ENCODE measurements at places on chromosomes 2 and 18.

DNA sequence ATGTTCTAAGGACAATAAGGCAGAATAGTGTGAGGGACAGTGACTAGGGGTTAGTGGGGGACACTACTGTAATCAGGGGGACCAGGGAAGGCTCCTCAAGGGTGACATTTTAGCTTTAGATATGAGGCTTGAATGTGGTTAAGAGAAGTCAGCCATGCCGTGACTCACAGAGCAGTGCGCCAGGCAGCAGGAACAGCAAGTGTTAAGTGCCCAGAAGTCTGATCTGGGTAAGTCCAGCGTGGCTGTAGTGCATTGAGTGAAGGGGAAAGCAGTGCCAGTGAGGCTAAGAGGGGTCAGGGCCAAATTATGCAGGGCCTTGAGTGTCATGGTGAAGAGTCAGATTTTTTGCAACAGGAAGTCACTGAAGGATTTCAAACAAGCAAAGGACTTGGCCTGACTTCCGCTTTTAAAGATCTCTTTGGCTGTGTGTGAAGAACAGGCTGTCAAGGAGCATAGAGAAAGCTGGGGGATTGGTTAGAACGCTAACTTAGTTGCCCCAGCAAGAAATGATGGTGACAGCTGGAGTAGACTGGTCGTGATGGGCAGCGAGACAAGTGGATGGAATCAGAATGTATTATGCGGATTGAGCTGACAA lies 151.5 kb downstream of the MSH2 start:
- DNase-seq, result no peak

- DNase-seq, result no peak
Measured at GRCh38 chr18:2618009-2618408, 37.5 kb upstream of the SMCHD1 start.

DNA sequence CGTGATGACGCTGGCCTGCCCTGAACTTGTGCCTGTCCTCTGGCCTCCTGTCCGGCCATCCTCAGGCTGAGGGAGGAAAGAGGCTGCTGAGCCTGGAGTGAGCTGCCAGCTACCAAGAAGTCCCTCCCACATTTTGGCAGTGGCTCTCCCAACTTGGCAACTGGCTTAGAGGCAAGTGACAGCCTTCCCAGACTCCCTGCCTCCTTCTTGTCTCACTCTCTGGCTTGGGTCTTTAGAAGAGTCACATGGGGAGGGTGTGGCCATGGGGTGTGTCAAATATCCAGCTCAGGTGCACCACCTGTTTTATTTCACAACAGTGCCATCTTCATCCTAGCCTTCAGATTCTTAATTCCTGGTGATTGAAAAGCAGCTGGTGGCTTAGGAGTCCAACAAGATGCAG lies 222.9 kb downstream of the PRKCE start:
- DNase-seq, result no peak

DNA sequence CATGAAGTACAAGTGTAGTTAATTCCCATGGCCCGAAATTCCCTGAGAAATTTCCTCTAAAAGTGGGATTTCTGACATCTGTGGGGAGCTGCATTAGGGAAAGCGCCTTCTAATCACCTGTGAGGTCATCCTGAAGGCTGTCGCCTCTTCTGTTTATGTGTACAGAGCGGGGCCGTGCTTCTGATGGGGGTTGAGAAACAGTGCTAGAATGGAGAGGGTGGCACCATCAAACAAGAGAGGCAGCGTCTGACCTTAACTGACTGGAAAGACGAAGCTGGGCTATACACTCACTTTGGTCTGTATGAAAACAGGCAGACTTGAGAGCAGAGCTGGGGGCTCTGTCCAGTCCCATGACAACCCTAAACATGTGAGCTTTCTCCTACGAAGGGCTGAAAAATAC lies 44.2 kb upstream of the DNMT3A start:
- no peak for DNase-seq

- DNase-seq, result no peak
Measured at GRCh38 chr2:204917089-204917701, 371.9 kb downstream of the PARD3B start.

DNA sequence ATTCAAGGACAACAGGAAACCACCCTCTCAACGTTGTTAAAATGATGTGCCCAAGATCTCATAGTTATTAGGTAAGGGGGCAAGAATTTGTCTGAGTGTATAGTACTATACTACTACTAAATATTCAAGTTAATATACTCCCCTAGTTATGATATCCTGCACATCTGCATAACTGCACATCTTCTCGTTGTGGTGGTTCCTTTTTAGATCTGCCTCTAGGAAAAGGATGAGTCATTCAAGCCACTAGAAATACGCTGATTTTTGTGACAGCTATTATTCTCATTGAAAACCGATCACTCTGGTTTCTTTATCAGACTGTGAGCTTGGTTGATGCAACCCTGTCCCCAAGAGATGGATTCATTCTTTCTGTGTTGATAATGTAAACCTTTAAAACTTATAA lies 1067.0 kb upstream of the FANCL start:
- DNase-seq, result no peak

- no peak for DNase-seq
Measured at GRCh38 chr18:67092141-67092540, 424.4 kb downstream of the DSEL start.

GRCh38 chr2:119478188-119478977 lies 45.9 kb downstream of the SCTR start:
- no peak for DNase-seq

GRCh38 chr2:210269148-210269547 lies 43.9 kb upstream of the ACADL start:
- DNase-seq, result no peak

DNA sequence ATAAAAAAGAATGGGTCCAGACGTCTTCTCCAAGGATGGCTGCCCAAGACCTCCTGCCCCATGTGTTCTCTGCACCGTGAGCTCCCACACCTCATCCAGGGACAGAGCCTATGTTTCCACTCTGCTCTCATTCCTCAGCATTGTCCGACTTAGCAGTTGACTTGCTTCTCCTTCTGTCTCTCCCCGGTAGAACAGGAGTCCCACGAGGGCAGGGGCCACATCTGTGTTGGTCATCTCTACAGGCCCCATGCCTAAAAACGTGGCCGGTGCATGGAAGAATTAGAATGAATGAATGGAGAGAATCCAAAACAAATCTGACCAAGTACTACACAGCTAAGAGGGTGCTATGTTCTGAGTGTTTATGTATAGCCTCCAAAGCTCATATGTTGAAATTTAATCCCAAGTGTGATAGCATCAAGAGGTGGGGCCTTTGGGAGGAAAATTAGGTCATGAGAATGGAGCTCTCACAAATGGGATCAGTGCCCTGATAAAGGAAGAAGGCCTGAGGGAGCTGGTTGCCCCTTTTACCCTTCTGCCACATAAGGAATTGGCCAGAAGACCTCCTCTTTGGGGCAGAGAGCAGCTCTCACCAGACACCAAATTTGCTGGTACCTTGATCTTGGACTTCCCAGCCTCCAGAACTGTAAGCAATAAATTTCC lies 55.9 kb downstream of the FAM178B start:
- no peak for DNase-seq

DNA sequence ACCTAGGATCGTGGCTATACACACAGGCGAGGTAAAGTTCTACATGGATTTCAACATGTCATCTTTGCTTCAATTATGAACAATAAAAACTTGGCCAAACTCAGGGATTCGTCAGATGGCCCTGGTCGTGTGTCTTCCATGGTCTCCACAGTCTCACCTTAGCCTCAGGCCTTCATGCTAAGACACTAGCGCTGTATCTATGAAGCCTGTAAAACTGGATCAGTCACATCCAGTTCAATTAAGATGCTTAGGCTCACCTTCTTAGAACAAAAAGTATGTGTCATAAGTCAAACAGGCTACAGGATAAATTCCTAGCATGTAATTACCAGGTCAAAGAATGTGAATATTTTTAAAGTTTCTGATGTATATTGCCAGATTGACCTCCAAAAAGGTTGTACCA lies 113.7 kb upstream of the NRP2 start:
- DNase-seq, result no peak

DNA sequence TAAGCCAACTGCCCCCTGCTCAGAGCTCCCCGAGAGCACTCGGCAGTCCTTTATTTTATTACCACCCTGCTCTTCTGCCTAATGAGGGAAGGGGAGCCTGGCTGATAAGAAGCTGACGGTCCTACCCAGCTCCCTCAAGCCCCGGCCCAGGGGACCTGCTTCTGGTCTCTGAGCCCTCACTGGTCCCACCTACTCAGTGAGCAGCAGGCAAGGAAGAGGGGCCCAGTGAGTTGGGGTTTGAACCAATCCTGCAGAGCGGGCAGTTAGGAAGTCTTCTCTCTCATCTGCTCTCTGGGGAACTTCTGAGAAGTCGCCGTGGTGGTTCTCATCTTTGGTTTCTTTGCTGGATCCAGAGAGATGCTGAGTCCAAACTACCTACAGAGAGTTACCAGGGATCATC lies 218.9 kb downstream of the NDUFA10 start:
- no peak for DNase-seq

- DNase-seq, result no peak
Measured at GRCh38 chr2:32474381-32474780, 117.6 kb downstream of the BIRC6 start.

DNA sequence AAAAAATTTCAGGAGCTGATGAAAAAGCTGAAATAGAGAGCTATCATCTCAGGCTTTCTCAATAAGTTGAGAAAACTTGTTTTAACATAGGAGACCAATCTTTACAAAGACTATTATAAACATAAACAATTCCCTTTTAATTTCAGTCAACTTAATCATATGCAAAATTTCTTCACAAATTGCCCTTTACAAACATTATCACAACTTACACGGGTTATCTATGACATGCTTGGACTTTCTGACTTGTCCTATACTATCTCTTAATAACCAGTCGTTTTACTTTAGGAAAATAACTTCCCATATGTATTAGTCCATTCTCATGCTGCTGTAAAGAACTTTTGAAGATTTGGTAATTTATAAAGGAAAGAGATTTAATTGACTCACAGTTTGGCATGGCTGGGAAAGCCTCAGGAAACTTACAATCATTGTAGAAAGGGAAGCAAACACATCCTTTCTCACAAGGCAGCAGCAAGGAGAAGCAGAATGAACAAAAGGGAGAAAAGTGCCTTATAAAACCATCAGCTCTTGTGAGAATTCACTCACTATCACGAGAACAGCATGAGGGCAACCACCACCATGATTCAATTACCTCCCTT lies 1583.7 kb upstream of the CELF4 start:
- DNase-seq, result no peak
